ENCODE measurements at places on chromosomes 13 and 19.

- no peak for DNase-seq
These were observed 154.4 kb downstream of the EFNB2 start for GRCh38 chr13:106381091-106381490.

DNA sequence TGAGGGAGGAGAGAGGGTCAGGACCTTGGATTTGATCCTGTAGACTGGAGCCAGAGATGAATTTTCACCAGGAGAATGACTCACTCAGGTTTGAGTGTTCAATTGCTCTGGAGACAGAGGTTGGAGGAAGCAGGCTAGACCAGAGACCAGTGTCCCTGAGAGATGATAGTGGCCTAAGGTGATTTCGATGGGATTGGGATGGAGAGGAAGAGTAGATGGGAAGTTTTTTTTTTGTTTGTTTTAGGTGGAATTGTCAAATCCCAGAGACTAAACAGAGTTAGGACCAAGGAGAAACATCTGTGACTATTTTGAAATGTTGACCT lies 2.3 kb downstream of the CEBPG start:
- no peak for DNase-seq

GRCh38 chr19:49157445-49158224 lies at the start of gene TRPM4:
Gene TRPM4 (plus strand): TSS chr19:49157792. CDS start chr19:49157867, 75 bp downstream.
- DNase-seq = peak; percentile 85

- no peak for DNase-seq
These were observed 14.7 kb upstream of the DHDH start for GRCh38 chr19:48918801-48919247.

DNA sequence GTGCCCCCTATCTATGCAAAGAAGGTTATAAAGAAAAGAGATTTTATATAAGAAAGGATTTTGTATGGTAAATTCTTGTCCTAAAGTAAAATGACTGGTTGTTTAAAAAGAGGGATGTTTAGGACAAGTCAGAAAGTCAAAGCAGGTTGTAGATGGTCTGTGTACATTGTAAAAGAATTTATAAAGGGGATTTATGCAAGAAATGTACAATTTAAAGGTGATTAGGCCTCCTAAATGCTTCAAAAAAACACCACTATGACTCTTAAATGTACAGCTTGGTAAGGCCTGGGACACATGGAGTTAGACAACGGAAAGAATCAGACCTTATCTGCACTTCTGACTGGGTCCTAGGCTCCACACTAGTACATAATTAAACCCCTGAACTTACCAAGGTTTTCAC lies 19.3 kb upstream of the C13orf42 start:
- no peak for DNase-seq

DNA sequence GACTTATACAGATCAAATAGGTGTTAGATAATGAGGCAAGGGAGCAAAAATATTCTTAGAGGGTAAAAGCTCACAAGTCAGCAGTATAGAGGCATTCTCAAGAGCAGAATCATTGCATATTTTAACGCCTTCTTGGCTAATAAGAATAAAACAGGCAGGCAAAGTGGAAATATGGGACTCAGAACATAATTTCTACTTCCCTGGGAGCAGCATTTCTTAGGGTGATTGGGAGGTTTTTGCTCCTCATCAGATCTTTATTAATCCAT lies 39.6 kb downstream of the LHFPL6 start:
- DNase-seq = no peak

DNA sequence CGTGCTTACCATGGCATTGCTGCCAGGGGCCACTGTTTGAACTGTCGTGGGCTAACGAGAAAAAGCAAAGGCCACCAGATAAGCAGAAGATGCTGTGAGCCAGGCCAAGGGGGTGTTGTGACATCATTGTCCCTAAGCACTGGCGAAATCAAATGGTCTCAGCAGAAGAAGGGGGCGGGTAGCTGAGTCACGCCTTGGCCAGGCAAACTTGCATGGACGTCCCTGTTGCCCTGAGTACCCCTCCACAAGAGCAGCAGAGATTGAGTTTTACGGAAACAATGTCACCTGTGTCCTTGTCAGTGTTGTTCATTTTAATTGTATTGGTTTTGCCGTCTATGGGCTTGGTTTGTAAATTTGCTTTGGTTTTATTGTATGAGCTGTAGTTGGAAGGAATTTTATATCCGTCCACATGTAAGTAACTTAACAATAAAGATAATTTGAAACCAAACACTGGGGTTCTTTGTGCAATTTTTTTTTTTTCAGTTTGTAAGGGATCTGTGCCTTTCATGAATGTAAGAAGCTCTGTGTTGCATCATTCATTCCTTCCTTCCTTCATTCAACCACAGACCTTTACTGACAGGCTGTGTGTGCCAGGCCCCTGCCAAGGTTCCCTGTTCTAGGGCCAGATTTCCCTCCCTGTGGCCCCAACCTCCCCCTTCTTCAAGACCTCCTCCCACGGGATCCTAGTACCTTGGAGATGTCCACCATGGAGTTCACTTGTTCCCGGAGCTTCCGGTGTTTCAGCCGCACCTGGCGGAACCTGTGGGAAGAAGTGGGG lies 12.3 kb downstream of the KCNN4 start:
- no peak for DNase-seq

GRCh38 chr19:4108767-4109625 lies 14.9 kb downstream of the MAP2K2 start:
- DNase-seq = no peak

DNA sequence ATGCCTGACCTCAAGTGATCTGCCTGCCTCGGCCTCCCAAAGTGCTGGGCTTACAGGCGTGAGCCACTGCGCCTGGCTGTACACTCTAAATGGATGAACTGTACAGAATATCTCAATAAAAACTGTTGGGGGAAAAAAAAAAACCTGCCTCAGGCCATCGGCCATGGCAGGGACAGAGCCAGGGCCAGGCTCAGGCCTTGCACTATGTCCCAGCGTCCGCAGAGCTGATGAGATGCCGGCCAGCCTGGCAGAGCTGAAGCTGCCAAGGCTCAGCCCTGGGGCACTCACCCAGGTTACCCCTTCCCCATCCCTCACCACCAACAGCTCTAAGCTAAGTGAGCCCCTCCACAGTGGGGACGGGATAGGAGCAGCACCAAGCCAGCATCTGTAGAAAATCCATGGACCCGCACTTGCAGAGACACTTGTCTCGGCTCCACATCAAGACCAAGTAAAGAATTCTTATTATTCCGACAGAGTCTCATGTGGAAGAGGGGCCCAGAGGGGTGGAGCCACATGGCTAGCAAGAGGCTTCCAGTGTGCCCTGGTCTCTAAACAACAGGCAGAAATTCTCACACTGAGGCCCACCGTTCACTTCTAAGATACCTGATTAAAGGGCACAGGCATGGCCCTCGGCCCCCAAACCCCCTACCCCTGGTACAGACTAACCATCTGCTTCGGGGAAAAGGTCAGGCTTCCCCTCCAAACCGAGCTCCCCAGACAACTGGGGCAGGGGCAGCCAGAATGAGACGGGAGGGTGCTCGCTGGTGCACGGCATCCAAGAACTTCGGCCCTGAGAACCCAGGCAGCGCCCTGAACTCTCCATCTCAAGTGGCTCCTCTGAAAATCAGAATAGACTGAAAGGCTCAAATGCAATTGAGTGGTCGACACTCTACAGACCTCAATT lies 5.8 kb downstream of the PPP6R1 start:
- DNase-seq = no peak

- DNase-seq = peak; percentile 4
These were observed 3.1 kb downstream of the CD320 start for GRCh38 chr19:8304841-8305621.

DNA sequence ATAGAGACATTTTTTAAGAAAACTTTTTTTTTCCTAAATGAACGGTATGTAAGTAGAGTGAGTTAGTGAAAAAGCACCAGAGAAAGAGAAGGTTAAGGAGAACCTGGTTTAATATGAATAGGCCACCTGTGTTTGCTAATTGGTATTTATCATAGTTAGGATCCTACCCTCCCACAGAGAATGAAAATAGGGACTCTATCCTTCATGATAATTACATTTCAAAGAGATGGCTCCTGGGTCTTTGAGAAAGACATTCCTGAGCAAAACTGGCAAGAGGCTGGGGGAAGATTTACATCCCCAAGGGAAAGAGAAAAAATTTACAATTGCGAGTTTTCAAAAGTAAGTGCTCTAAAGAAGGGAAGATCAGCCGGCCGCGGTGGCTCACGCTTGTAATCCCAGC lies 1284.5 kb downstream of the SLITRK1 start:
- no peak for DNase-seq

- peak; percentile 36 for DNase-seq
These were observed 24.1 kb upstream of the UBAC2 start for GRCh38 chr13:99176309-99177276.

- peak; percentile 87 for DNase-seq
These were observed 1.5 kb downstream of the FOSB start for GRCh38 chr19:45469132-45469944.

DNA sequence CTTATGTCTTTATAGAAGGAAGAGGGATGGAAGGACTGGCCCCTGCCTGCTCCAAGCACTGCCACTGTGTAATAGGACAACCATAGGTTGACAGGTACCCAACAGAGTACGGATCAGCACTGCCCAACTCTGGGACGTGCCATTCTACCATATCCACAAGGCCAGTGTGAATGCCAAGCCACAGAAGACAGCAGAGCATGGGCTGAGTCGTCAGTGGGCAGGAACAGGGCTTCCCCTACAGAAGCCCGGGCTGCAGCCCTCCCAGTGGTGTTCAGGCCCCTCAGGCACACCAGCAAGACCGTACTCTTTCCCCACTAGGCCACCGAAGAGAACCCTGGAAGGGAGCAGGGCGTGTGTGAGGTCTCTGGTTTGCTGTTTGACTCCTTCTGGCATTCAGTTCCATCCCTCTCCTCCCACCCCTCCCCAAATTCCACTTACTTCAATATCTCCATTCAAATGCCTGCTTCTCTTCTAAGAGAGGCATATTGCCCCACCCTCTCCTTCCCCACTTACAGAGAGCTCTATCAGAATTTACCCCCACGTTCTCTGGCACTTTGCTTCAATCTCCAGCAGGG lies 209.4 kb downstream of the FOXO1 start:
- DNase-seq = no peak

DNA sequence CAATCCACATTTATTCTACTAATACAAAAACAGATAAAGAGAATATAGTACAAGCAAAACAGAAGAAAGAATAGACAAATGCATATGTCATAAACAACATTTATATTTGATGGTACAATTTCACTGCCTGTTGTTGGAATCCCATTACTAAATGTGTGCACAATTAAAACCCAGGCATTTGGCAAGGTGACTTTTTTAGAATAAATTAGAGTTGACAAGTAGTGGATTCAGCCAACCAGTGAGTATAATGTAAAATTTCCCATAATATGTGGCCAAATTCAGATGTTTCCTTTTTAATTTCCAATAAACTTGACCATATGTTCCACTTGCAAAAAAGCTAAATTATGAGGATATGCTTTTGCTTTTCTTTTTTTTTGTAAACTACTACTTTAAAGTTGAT lies 1578.8 kb downstream of the OLFM4 start:
- no peak for DNase-seq

DNA sequence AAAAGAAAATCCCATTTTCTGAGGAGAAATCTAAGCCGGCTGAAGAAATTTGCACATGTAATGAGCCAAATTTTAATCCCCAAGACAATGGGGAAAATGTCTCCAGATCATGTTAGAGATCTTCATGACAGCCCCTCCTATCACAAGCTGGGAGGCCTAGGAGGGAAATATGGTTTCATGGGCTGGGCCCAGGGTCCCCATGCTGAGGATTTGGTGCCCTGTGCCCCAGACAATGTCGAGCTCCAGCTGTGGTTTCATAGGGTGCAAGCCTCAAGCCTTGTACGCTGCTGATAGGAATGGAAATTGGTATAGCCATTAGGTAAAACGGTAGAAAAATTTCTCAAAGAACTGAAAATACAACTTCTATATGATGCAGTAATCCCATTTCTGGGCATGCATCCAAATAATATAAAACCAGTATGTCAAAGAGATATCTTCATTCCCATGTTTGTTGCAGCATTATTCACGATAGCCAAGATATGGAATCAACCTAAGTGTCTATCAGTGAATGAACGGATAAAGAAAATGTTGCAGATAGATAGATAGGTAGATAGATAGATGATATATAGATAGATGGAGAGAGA lies 19.3 kb upstream of the FREM2 start:
- DNase-seq = no peak

DNA sequence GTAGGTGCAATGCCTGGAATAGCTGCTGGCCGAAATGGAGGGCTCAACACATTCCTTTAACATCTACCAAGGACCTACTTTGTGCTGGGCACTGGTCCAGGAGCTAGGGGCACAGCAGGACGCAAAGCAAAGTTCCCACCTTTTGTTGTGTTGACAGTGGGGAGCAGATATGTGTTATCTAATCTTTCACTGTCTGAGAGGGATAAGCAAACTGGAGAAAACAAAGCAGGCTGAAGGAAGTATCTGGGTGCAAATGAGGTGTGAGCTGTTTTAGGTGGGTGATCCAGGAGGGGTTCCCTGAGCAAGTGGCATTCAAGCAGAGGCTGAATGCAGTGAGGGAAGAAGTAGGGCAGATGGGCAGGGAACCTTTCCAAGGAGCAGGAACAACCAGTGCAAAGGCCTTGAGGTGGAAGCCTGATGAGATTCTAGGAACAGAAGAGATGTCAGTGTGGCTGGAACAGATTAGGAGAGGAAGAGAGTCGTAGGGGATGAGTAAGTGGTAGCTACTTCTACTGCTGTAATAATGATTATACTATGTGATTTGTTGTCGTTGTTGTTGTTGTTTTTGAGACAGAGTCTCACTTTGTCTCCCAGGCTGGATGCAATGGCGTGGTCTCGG lies 2.2 kb upstream of the PLAUR start:
- DNase-seq = no peak

- peak; percentile 41 for DNase-seq
These were observed 12.2 kb upstream of the RELB start for GRCh38 chr19:44988896-44989556.

GRCh38 chr19:11435833-11436313 lies 438 bp downstream of the PRKCSH start:
- no peak for DNase-seq

- no peak for DNase-seq
These were observed 6.0 kb downstream of the SPRED3 start for GRCh38 chr19:38394488-38394887.

DNA sequence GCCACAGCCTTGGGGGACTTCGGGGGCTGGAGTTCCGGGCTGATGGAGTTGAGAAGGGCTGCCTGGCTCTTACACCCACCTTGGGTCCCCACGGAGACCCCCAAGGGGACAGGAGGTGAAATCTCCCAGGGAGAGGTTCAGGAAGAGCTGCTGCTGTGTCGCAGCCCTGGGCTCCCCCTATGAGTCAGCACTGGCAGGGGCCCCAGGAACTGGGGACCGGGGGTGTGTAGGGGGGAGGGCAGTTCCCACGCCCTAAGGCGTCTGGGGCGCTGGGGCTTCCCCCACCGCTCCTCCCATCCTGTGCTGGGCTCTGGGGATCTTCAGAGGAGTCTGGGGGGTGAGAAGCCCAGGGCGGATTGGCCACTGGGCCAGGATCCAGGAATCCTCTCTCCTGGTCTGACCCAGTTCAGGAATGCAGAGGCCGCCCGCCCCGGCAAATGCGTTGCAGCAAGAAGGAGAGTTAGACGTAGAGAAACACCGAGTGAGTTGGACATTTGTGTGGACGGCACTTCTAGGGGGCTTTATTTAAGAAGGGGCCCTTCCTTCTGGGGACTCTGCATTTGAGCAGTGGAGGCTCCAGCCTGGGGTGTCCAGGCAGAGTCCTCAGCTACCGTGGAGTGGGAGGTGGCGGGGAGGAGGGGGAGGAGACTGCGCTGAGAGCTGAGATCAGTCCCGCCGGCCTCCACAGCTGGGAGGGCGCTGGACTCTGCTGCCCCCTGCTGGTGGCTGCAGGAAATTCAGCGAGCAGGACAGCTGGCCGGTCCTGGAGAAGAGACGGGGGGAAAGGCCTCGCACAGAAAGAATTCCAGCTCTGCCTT lies 15.0 kb upstream of the NANOS3 start:
- peak; percentile 92 for DNase-seq

GRCh38 chr13:110046811-110047210 lies 260.1 kb downstream of the COL4A1 start:
- DNase-seq = no peak

- no peak for DNase-seq
These were observed 1.2 kb downstream of the CDK8 start for GRCh38 chr13:26255115-26255514.
